ENCODE measurements at places on chromosomes 7 and 10. TPM values are rescaled to one million over a fixed set of nuclear protein-coding genes. Genes with fewer than 3 reads are reported as not detected.
A peak's percentile ranks its signal among the peaks of the same experiment; 100 is the strongest.

DNA sequence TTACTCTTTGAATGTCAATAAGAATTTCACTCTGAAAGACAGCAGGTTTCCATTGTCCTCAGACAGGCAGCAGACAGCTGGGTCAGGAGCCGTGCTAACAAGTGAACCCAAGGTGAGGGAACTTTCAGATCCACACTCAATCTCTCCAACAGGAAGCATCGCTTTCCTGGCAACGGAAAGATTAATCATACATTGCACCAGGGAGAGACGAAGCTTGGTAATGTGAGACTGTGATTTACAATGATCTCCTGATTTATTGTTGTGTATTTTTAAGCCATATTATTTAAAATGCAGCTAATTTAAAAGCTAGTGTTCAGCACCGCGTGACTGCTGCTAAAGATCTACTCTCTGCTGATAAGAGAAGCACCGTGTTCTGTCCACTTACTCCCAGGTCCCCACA is 17.5 kb upstream of the NOM1 start:
- no peak overlapping the region for H3K4me3 ChIP-seq
- H3K27me3 ChIP-seq, result peaks cover 26% of the 10 kb centered on the region
- DNase-seq, result no peak

DNA sequence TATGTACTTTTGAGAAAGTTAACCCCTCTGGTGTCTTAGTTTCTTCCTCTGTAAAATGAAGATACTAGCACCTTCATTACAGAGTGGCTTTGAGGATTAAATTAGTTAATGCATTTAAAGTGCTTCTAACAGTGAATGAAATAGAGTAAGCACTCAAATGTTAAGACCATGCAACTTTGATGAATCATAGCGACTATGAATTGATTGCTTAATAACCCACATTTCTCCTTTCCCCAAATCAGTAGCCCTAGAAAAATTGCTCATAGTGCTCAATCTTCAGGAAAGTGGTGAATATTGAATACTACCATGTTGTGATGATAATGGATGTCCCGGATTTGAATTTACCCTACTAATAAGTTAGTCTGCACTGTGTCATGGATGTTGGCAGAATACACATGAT is 48.1 kb downstream of the CD36 start:
- no peaks in the 10 kb centered on the region for H3K4me1 ChIP-seq
- no peaks in the 10 kb centered on the region for H3K36me3 ChIP-seq
- DNase-seq, result no peak
- no peaks in the 10 kb centered on the region for H3K27me3 ChIP-seq
- H3K4me3 ChIP-seq, result no peak overlapping the region
- no peak overlapping the region for H3K27ac ChIP-seq

DNA sequence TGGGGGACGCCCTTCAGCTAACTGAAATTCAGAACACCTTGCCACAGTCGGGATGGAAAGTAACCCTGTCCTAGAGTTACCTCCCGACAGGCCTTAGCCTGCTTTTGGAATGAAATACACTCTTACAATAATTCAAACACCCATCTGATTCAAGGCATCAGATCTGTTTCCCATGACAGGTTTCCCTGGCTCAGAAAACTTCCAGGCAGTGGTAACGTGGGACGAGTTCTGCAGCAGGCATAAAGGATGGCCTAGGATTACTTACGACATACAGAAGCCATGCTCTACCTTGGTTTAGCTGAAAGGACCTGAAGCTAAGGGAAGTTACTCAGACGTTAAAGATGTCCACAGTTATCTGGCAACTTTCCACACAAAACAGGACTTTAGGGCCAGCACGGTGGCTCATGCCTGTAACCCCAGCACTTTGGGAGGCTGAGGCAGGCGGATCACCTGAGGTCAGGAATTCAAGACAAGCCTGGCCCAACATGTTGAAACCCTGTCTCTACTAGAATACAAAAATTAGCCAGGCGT is 5.0 kb downstream of the PAXIP1 start:
- no peak for DNase-seq
- peaks cover 28% of the 10 kb centered on the region for H3K36me3 ChIP-seq
- no peaks in the 10 kb centered on the region for H3K27me3 ChIP-seq
- H3K4me3 ChIP-seq, result no peak overlapping the region
- no peak overlapping the region for H3K27ac ChIP-seq

GRCh38 chr7:44220358-44221112 is 19.8 kb downstream of the YKT6 start:
- H3K27me3 ChIP-seq, result peaks cover 6% of the 10 kb centered on the region
- no peak overlapping the region for H3K27ac ChIP-seq
- no peaks in the 10 kb centered on the region for H3K36me3 ChIP-seq
- no peak overlapping the region for H3K4me3 ChIP-seq
- no peaks in the 10 kb centered on the region for H3K4me1 ChIP-seq

GRCh38 chr7:43735403-43735801 is 6.1 kb upstream of the COA1 start:
- no peaks in the 10 kb centered on the region for H3K27me3 ChIP-seq
- no peaks in the 10 kb centered on the region for H3K36me3 ChIP-seq
- no peak overlapping the region for H3K4me3 ChIP-seq
- peaks cover 17% of the 10 kb centered on the region for H3K4me1 ChIP-seq
- no peak overlapping the region for H3K27ac ChIP-seq

DNA sequence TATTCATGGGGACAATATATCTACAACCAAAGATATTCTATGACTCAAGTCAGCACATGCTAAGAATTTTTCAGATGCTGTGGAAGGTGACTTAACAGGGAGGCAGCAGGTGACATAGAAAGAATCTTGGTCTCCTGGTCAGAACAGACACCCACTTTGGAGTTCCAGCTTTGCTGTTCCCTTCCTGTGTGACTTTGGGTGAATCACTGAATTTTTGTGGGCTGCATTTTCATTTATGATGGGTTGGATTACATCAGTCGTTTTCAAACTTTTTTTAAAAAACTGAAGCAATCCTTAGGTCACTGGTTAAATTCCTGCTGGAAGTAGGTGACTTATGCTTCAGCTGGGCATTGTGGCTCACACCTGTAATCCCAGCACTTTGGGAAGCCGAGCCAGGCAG is 24.9 kb downstream of the RGR start:
- no peak overlapping the region for H3K27ac ChIP-seq
- H3K4me1 ChIP-seq, result peaks cover 15% of the 10 kb centered on the region
- DNase-seq, result no peak
- H3K36me3 ChIP-seq, result no peaks in the 10 kb centered on the region
- H3K27me3 ChIP-seq, result peaks cover 18% of the 10 kb centered on the region

The AKR1C8 gene
- total RNA-seq, result 1.5 TPM

- H3K36me3 ChIP-seq, result no peaks in the 10 kb centered on the region
- H3K4me1 ChIP-seq, result peaks cover 6% of the 10 kb centered on the region
- H3K27ac ChIP-seq, result no peak overlapping the region
- no peak for DNase-seq
- H3K4me3 ChIP-seq, result no peak overlapping the region
These were observed 53.6 kb upstream of the PODXL start for GRCh38 chr7:131610007-131610406.

DNA sequence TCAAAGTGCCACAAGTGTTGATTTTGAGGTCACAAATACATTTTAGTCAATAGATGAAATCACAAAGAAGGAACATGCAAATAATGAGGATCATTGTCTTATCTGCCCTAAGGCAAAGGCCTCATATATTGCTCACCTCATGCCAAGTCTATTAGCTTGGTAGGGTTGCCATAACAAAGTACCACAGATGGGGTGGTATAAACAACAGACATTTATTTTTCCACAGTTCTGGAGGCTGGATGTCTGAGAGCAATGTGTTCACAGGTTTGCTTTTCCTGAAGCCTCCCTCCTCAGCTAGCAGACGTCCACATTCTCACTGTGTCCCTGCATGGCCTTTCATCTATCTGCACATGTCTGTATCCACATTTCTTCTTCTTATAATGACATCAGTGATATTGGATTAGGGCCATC is 59.6 kb downstream of the RELN start:
- H3K36me3 ChIP-seq, result no peaks in the 10 kb centered on the region
- no peak overlapping the region for H3K4me3 ChIP-seq

The PAPOLB gene
- total RNA-seq, result not detected

The MRLN gene
- not detected for total RNA-seq

DNA sequence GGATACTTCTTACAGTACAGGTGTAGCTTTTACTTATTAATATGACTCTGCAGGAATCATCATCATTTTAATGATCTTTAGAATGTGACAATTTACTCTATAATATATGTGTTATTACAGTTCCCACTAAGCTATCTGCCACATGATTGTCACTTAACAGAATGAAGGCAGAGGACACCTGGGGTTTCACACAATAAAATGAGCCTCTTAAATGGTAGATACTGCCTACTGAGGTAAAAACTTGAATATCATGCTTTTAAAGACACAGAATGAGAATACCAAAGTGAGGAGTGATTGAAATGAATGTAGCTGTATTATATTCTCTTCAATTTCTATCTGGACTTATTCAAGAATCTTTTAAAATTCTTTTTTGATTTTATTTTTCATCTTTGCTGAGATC is 1255.3 kb upstream of the LRRN3 start:
- no peaks in the 10 kb centered on the region for H3K4me1 ChIP-seq
- no peak for DNase-seq
- H3K27ac ChIP-seq, result no peak overlapping the region
- H3K36me3 ChIP-seq, result no peaks in the 10 kb centered on the region
- no peaks in the 10 kb centered on the region for H3K27me3 ChIP-seq
- H3K4me3 ChIP-seq, result no peak overlapping the region

GRCh38 chr7:112422842-112423496 is 27.3 kb upstream of the IFRD1 start:
- H3K27me3 ChIP-seq, result peaks cover 2% of the 10 kb centered on the region
- peak; percentile 23 for DNase-seq
- H3K27ac ChIP-seq, result no peak overlapping the region
- no peak overlapping the region for H3K4me3 ChIP-seq

- peaks cover 52% of the 10 kb centered on the region for H3K27me3 ChIP-seq
- H3K27ac ChIP-seq, result no peak overlapping the region
- peak; percentile 0 for DNase-seq
- no peaks in the 10 kb centered on the region for H3K36me3 ChIP-seq
- no peaks in the 10 kb centered on the region for H3K4me1 ChIP-seq
These were observed 18.7 kb upstream of the SLF2 start for GRCh38 chr10:100894033-100894432.

GRCh38 chr7:157371296-157371695 is 34.5 kb downstream of the DNAJB6 start:
- no peaks in the 10 kb centered on the region for H3K27me3 ChIP-seq
- H3K27ac ChIP-seq, result no peak overlapping the region

GRCh38 chr7:18997477-18998150 is 119.8 kb downstream of the TWIST1 start:
- H3K27me3 ChIP-seq, result no peaks in the 10 kb centered on the region
- H3K27ac ChIP-seq, result no peak overlapping the region
- no peak overlapping the region for H3K4me3 ChIP-seq
- H3K36me3 ChIP-seq, result no peaks in the 10 kb centered on the region
- H3K4me1 ChIP-seq, result no peaks in the 10 kb centered on the region
- DNase-seq, result no peak

The TNS3 gene
- total RNA-seq, result 0.15 TPM

DNA sequence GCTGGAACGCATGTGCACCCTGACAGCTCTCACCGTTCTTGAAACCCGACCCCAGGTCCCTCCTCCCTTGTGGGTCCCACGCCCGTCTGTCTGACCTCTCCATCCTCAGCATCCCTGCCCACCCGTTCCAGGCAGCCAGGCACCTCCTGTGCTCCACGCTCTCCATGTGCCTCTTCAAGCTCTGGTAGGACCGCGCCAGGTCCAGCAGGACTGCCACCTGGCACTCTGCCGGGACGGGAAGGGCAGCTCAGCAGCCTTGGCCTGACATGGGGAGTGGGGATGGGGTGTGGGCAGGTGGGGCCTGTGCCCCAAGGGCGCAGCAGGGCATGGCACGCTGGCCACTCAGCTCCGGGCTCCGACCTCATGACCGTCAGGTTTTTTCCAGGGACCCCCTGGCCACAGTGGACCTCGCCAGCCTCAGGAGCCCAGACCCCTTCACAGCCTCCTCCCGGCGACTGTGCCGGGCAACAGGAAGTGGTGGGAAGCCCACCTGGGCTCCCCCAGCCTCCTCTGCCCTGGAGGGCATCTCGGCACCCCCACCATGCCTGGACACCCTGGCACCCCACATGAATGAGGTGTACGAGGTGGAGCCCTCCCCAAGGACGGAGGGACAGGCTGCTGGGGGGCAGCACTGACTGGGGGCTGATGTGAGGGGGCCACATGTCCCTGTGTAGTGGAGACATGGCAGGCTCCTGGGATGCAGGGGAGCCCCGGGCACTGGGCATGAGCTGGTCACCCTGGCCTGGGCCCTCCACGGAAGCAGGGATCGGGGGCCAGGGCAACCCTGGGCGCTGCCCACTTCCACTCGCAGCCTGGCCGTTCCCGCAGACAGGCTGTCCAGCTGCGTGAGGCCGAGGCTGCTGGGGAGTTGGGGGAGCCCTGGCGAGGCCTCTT is 25.1 kb upstream of the NKX6-2 start:
- H3K27me3 ChIP-seq, result no peaks in the 10 kb centered on the region
- no peak overlapping the region for H3K27ac ChIP-seq
- no peak overlapping the region for H3K4me3 ChIP-seq
- H3K36me3 ChIP-seq, result no peaks in the 10 kb centered on the region

DNA sequence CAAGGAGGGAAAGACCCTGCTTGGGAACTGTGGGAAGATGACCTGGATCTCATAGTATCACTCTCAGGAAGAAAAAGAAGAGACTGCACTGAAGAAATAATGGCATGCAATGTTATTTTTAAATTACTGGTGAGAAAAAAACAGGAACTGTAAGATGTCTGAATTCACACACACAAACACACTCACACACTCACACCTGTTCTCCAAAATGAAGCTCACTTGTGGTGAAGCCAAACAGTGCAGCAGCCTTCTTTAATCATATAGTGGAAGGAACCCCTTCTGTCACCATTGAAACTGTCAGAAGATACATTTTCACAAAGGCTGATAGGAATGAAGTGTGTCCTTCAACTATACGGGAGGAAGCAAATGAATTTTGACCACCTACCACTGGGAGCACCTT is 156.5 kb upstream of the GHITM start:
- H3K27ac ChIP-seq, result no peak overlapping the region
- no peaks in the 10 kb centered on the region for H3K36me3 ChIP-seq
- no peak overlapping the region for H3K4me3 ChIP-seq
- peaks cover 2% of the 10 kb centered on the region for H3K27me3 ChIP-seq
- peaks cover 3% of the 10 kb centered on the region for H3K4me1 ChIP-seq

- H3K36me3 ChIP-seq, result no peaks in the 10 kb centered on the region
- DNase-seq, result no peak
- no peak overlapping the region for H3K27ac ChIP-seq
- no peaks in the 10 kb centered on the region for H3K4me1 ChIP-seq
- H3K4me3 ChIP-seq, result no peak overlapping the region
- H3K27me3 ChIP-seq, result no peaks in the 10 kb centered on the region
These were observed 563.2 kb downstream of the DNAJB6 start for GRCh38 chr7:157900011-157900410.

The CFAP70 gene
- 0.28 TPM for total RNA-seq

The MMRN2 gene
- not detected for total RNA-seq

Measured in activated CD4-positive, alpha-beta memory T cell treated with anti-CD3 and anti-CD28 coated beads, Interleukin-2, amount 10 ng/mL, durations not matched to agents 7 days and 5 days (primary cell).